ENCODE measurements at places on chromosomes 3 and 15.

DNA sequence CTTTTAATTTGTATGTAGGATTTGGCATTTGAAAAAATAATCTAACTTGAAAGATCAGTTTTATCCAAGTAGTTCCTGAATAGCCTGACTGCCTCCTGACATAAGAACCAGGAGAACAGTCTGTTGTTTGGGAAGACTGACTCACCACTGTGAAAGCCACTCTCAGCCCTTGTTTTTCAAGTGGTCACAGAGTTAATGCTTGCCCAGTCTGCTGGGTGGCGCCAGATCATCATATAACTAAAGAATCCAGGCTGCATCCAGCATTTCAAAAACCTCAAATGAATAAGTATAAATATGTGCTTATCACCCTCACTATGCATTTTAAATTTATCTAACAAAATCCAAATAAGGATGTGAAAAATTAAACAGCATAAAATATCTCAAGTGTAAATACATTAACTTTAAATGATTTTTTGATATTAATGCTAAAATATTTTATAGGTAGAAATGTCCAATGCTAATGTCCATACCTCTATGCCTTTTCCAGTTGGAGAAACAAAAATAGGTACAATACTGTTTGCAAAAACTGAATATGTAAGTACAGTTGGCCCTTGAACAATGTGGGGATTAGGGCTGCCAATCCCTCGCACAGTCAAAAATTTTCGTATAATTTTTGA lies 26.9 kb upstream of the ZBBX start:
- DNase-seq, result peak; percentile 10

DNA sequence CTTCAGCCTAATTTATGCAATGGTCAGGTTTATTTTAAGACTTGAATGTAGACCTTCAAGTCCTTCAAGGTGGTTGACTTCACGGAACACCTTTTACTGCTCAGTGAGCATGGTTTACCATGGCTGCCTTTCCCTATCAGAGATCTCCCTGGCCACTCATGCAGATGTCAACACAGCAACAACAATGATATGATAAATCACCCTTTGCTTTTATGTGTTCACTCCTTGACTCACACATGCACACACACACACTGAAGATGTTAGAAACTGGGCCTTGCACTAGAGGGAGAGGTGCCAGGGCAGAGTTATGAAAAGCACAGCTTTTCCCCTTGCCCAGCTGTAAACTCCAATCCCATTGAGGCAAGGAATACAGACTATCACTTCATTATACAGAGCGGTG lies 134.4 kb downstream of the WNT5A start:
- no peak for DNase-seq

GRCh38 chr15:36039996-36040572 lies 494.1 kb upstream of the DPH6 start:
- DNase-seq, result no peak

DNA sequence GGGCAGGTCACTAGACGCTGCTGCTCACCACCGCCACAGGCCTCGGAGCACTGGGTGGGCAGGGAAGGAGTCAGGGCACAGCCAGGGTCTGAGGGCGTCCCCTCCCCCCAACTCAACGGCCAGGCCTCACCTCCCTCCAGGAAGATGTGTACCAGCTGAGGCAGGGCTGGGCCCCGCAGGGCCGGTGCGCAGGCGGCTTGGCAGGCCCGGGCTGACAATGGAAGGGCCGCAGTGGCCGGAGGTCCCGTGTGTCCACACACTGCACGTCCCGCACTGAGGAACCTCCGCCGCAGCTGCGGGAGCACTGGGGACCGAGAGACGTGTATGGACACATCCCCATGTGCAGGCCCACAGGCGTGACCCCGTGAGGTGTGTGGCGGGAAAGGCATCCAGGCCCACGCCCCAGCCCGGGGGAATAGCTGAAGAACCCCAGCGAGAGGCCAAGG lies 47.4 kb downstream of the ADAMTS7 start:
- no peak for DNase-seq

GRCh38 chr15:58043192-58043903 lies 22.2 kb downstream of the ALDH1A2 start:
- peak; percentile 49 for DNase-seq

Data from activated CD4-positive, alpha-beta memory T cell treated with anti-CD3 and anti-CD28 coated beads for 36 hours (primary cell).